ENCODE measurements at places on chromosomes 6 and 20.

- no peak for DNase-seq
These were observed 231.6 kb downstream of the QKI start for GRCh38 chr6:163646133-163646532.

- no peak for DNase-seq
These were observed 193.8 kb downstream of the PLCB4 start for GRCh38 chr20:9262653-9263194.

GRCh38 chr6:165167861-165168260 is 141.5 kb downstream of the C6orf118 start:
- DNase-seq: no peak

DNA sequence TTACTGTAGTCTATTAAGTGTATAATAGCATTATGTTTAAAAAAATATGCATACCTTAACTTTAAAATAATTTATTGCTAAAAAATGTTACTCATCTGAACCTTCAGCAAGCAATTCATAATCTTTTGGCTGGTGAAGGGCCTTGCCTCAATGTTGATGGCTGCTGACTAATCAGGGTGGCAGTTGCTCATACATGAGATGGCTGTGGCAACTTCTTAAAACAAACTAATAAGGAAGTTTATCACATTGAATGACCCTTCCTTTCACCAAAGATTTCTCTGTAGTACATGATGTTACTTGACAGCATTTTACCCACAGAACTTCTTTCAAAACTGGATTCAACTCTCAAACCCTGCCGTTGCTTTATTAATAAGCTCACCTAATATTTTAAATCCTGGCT is 84.0 kb downstream of the TASP1 start:
- DNase-seq: peak; percentile 79

- DNase-seq: no peak
These were observed 2.3 kb upstream of the EEF1A2 start for GRCh38 chr20:63500902-63501817.

- DNase-seq: no peak
These were observed 6.0 kb downstream of the DDX43 start for GRCh38 chr6:73400656-73401055.

DNA sequence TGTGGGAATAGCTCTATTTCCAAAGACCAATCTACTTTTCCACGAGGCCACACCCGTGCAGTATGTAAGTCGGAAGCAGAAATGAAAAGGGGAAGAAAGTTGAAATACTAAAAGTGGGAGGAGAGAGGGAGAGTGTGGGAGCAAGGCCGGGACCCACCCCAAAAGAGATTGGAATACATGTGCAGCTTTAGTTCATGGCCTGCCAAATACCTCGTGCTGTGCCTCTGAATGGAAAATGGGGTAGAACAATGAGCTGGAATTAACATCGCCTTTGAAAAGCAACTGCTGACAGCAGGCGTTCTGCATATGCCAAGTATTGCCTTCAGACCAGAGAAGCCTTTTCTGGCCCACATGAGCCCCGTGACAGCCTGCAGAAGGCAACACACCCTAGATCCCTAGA is 155.6 kb downstream of the CD83 start:
- DNase-seq: no peak

- no peak for DNase-seq
These were observed 11.6 kb upstream of the TFB1M start for GRCh38 chr6:155325700-155326516.

DNA sequence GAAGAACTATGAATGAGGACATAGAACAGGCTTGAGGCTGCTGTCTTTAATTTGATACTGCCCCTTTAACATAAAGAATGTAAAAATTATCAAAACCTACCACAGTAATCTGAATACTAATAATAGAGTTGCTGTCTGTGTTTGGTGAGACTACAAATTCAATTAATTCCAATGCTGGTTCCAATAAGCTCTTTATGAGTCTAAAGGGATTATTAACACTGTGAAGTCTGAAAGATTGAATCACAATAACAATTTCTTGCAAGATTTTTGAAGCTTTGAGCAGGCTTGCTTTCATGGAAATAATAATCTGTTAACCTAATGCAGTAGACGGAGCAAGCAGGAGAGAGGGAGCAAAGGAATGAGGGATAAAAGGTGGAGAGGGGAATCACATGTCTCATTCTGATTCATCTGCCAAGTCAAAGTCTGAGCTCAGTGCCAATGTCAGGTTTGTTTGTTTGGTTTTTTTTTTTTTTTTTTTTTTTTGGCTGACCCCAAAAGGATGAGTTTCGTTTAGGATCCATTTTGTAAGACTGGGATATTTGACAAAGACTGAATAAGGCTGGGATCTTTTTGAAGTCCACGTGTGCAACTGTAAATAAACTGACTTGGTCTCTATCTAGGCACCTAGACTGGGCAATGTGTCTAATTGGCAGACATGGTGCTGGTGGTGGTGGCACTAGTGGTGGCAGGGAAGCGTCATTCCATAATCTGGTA is 211.6 kb downstream of the RNF144B start:
- no peak for DNase-seq

- DNase-seq: no peak
These were observed 73.5 kb downstream of the PREX1 start for GRCh38 chr20:48754292-48754691.

DNA sequence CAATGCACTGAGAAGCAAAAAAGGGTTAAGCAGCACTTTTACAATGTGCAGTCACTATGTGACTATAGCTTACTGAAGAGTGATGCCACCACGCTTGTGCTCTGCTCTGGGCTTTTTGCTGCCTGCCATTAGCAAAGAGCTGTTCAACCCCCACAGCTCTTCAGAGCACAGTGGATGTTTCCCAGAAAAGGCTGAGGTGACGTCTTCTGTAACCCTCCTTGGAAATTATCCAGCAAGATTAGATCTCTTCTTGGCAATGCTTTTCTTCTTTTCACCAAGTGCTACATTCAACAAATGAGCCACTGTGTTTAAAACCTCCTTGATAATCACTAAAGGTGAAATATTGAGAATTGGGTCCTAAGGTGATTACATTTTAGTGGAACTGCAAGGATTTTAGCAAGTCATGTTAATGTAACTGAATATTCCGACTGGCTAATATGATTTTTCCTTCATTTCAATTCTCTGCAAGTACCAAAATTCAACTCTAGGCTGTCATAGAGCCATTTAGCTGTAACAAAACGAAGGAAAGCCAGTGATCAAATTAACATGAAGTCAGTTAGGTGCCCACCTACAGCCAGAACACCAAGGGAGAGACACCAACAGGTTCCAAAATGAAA is 34.9 kb downstream of the ELOVL5 start:
- DNase-seq: no peak

DNA sequence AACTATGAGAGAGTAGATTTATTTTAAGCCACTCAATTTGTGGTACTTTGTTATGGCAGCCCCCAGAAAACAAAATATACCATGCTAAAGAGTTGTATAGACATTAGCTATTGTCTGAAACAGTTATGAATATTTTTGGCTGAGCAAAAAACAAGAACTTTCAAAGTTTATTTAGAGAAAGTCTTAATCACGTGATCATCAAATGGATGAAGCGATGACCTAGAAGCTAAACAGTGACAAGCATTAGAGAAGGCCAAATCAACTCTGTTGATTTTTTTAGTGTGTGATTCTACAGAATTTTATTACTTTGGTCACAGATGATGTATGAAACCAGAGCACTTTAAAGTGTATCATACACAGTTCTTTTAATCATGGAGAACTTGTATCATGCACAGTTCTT is 1247.9 kb upstream of the MAP3K7 start:
- DNase-seq: no peak

GRCh38 chr6:33806841-33807240 is 3.0 kb upstream of the MLN start:
- no peak for DNase-seq

DNA sequence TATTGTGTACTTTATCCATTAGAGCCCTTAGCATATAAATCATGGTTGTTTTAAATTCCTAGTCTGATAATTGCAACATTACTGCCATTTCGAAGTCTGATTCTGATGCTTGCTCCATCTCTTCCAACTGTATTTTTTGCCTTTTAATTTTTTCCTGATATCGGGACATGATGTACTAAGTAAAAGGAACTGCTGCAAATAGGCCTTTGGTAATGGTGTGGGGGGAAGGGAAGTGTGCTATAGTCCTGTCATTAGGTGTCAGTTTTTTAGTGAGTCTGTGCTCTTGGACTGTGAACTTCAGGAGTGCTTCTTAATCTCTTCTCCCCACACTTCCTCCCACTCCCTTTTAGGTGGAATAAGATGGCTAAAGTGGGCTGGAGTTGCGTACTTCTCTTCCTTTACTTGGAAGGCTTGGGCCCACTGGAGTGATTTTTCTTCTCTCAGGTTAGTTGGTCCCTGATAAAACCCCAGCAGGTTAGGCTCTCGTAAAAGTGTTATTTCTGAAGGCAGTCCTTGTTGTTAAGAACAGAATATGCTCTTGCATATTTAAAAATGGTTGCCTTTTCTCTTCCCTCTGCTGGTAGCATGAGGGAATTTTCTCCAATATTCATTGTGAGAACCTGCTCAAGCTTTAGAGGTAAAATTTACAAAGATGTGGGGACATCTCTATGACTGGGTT is 18.1 kb downstream of the STXBP5 start:
- no peak for DNase-seq
